MV-4-11 (cell line): ENCODE measurements at places on chromosomes 1 and 21.

GRCh38 chr1:4652631-4653327, 1.6 kb upstream of the AJAP1 start:
- DNase-seq = peak; percentile 21

DNA sequence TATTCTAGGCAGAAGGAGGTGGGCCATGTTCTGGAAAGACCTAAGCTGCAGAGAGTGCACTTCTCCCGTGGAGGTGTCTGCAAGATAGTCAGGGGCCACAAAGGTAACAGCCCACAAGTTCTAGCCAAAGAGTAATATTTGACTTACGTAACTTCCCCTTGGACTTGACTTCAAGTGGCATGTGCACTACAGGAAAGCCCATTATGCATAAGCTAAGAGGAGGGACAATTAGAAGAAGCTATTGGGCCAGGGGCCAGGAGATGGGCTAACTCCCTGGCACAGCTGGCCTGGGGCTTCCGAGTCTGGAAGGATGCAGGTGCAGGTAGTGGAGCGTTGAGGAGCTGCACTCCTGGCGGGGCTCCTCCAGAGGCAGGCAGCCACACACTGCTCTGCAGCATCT, 58.3 kb downstream of the ERG start:
- DNase-seq = peak; percentile 23

- DNase-seq = no peak
These were observed 10.2 kb upstream of the UBR4 start for GRCh38 chr1:19220080-19220846.

DNA sequence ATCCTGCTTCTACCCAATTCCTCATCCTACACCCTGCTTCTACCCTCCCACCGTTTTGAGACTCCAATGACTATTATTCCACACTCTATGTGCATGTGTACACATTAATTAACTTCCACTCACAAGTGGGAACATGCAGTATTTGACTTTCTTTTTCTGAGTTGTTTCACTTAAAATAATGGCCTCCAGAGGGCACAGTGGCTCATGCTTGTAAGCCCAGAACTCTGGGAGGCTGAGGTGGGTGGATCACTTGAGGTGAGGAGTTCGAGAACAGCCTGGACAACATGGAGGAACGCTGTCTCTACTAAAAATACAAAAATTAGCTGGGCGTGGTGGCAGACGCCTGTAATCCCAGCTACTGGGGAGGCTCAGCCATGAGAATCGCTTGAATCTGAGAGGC, 464.8 kb downstream of the PTBP2 start:
- peak; percentile 11 for DNase-seq

- no peak for DNase-seq
These were observed 109.0 kb downstream of the PGBD5 start for GRCh38 chr1:230316864-230317745.

GRCh38 chr1:166947398-166948043, 27.8 kb downstream of the ILDR2 start:
- DNase-seq = peak; percentile 42

DNA sequence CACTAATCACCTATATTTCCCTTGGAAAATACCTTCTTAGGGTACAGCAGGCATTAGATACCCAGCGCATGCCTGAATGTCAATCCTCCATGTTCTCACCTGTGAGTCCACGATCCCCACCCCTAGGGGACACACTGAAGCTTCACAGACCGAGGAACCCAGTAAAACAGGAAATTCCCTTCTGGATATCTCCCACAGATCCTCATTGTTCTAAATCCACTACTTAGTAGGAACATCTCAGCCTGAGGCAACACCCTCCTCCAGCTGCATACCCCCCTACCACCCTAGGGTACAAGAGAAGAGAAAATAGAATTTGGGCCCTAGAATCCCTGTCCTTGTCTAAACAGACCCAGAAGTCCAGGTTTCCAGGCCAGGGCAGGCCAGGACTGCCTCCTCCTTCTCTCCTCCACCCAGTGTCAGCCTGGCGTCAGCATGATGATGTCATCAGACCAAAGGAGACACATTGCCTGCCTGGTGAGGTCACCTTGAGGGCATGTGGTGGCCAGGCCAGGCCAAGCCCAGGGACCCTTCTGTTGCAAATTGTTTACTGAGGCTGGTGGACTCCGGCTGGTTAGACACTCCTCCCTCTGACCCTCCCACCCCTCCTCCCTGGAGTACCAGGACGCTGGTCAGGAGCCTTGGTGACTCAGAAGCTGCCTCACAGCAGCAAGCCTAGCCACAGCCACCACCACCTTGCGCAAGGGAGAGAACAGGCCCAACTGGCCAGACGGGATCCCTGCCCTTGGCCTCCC, 6.2 kb downstream of the NECTIN4 start:
- peak; percentile 95 for DNase-seq

- no peak for DNase-seq
These were observed 4.1 kb upstream of the OLIG2 start for GRCh38 chr21:33021667-33022066.

GRCh38 chr1:16367258-16367967, 371 bp downstream of the SZRD1 start:
- DNase-seq = peak; percentile 79

GRCh38 chr1:184686540-184686939, 68.1 kb downstream of the EDEM3 start:
- DNase-seq = peak; percentile 27

DNA sequence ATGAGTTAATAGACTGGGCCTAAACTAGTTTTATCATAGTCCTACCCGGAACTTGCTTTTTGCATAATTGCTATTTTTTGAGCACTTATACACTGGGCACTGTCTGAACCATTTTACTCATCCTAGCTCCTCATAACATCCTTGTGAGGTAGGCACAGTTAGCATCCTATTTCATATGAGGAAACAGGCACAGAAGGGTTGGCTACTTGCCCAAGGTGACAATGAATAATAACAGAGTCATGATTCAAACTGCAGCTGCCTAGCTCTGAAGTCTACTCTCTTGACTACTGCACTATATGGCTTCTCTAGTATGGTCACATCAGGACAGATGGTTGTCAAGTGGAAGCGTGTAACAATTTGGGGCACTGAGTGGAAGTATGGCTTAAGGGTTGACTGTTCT, 18.2 kb upstream of the RC3H1 start:
- no peak for DNase-seq

DNA sequence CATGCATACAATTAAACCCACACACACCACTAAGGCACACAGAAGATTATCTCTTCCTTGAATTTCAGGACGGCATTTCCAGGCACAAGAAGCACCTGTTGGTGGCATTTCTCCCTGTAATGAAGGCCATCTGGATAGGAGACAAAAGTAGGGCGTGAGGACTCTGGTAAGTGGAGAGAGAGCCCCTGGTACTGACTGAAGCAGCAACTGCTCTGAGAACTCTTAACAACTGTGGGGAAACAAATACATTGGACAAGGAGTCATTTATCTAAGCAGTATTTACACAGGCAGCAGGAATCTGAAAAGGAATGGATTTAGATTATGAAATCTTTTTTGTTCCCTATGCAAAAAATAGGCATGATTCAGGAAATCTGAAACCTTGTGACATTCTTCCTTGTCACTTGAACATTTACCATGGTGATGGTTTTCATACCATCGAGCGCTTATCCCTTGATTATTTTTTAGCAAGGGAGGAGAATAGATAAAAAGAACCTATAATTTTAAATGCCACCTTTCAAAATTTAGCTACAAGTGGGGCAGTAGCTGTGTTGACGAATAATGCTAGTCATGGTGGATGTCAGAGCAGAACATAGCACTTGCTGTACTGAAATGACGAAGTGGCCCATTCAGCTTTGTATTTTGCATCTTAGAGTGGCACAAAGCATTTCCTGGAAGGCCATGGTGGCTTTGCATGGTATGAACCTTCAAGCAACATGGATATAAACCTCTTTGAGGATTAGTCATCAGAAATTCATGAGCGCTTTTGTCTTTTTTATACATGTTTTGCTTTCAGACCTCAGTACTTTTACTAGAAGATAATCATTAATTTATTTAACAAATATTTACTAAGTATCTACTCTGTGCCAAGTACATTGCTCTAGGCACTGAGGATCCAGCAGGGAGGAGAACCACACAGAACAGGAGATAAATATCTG, 362.0 kb downstream of the ADGRL2 start:
- DNase-seq = no peak

GRCh38 chr1:246187834-246188372, 319.2 kb downstream of the SMYD3 start:
- DNase-seq = no peak

GRCh38 chr1:41533016-41533730, 48.7 kb upstream of the EDN2 start:
- DNase-seq = no peak

GRCh38 chr1:8281843-8282509, 35.9 kb upstream of the SLC45A1 start:
- peak; percentile 3 for DNase-seq

DNA sequence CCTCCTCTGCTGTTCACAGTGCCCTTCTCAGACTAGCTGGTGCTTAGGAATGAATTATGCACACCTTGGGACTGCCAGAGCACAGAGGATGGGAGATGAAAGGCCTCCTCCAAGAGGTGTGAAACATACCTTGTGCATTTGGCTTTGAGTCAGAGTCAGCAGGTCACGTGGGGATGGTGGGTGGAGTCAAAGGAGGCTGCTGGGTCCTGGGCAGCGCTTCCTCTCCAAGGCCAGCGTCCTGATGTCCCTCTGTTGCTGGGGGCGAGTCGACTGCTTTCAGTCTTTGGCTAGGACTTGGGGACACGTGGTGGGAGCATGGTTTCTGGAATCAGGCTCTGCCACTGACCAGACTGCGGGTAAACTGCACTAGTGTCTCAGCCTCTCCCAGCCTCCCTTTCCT, 91.2 kb downstream of the AJAP1 start:
- DNase-seq = no peak

- no peak for DNase-seq
These were observed 372.3 kb downstream of the TTLL7 start for GRCh38 chr1:83626603-83627002.

DNA sequence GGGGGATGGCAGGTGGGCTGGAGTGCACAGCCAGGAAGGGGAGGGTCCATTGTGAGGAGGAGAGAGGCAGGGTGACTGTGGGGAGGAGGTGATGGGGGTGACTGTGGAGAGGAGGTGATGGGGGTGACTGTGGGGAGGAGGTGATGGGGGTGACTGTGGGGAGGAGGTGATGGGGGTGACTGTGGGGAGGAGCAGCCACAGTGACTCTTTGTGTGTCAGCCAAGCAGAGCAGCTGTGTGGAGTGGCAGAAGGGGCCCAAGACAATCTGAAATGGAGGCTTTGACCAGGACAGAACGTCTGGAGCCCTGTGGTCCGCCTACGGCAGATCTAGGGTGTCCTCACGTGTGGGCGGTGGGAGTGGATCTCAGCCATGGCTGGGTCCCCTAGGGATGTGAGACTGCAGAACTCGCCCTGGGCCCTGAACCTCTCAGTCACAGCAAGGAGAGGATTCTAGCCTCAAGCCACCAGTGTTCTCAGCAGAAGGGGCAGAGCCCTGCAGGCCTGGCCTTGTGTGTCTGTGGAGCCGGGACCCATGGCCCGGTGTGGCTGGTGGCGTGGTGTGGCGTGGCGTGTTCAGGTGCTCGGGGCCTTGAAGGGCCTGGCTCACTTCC, 81.5 kb downstream of the OBSCN start:
- DNase-seq = no peak

DNA sequence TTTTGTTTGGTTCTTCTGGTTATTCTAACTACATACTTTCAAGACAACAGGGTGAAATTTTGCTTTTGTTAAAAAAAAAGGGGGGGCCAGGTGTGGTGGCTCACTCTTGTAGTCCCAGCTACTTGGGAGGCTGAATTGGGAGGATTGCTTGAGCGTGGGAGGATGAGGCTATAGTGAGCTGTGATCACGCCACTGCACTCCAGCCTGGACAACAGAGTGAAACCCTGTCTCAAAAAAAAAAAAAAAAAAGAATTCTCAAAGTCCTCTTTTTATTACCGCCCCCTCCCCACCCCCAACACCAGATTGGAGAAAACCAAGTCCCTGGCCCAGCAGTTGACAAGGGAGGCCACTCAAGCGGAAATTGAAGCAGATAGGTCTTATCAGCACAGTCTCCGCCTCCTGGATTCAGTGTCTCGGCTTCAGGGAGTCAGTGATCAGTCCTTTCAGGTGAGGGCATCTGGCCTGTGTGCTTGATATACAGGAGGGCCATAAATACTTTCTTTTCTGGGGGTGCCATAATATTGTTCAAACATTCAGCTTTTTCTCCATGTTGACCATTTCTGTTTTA, 50.2 kb downstream of the LAMC2 start:
- no peak for DNase-seq

GRCh38 chr1:158039380-158039779, 45.9 kb downstream of the KIRREL1 start:
- DNase-seq = no peak

- DNase-seq = peak; percentile 41
These were observed 10.6 kb downstream of the TNFRSF1B start for GRCh38 chr1:12177156-12177998.

DNA sequence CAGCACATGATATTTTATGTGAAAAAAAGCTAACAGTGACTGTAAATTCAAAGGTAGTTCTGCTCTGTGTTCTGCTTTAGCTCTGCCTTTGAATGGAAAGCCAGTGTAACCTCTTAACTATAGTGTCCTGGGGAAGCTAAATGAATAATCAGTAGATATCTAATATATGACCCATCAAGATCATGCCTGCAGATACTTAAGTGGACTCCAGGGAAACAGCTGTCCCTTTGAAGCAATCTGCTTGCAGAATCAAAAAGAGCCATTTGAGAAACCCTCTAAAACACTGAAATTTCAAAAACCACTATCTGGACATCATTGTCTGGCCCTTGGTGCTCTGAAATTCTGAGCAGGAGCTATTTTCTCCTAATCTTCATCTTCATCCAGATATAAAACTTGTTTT, 104.2 kb upstream of the ADGRL4 start:
- no peak for DNase-seq

DNA sequence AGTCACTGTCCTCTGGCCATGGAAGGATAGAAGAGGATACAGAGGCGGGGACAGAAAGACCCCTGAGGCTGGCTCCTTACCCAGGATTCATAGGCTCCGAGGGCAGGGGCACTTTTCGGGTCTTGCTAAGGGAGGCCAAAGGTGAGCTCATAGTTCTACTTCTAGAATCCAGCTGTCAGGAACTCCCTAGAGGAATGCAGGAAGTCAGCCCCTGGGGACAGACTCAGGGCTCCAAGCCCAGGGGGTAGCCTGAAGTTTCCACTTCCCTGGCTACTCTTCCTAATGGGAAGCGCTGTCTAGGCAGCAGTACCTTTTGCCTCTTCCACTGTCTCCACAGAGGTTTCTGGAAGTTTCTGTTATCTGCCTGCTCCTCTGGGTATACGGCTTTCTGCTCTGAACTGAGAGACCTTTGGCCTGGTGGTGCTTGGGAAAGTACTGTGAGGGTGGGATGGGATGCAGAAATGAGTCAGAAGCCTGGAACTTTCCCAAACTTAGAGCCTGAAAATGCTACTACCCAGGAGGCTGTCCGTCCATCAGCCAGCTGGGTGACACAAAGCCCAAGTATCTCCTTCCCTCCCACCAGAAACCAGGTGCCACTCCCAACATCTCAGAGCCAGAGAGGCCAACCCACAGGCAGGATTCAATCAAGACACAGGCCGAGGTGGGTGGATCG, 3.6 kb downstream of the UBXN11 start:
- no peak for DNase-seq

- no peak for DNase-seq
These were observed 157.0 kb upstream of the CACNA1E start for GRCh38 chr1:181326348-181326747.
